ENCODE measurements at places on chromosomes 2 and 18.
A peak's percentile ranks its signal among the peaks of the same experiment; 100 is the strongest.

DNA sequence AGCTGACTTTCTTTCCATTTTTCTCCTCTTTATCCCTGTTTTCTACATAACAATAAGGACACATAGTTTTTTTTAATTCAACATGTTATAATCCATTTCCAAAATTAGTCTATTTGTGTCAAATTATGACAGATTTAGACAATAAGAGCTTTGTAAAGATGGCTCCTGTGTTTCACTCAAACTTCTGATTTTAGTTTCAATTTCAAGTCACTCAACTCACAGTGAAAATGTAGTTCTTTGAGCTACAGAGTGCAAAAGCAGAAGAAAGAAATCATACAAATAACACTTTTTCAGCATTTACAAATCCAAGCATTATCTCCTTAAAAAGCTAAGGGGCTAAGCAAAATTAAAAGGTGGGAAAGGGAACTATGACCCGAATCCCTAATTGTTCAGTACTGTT is 340.7 kb upstream of the TRIB2 start:
- peaks cover 6% of the 10 kb centered on the region for H3K4me1 ChIP-seq
- no peak overlapping the region for H3K4me3 ChIP-seq
- no peak for DNase-seq
- no peaks in the 10 kb centered on the region for H3K36me3 ChIP-seq
- H3K27ac ChIP-seq: no peak overlapping the region

DNA sequence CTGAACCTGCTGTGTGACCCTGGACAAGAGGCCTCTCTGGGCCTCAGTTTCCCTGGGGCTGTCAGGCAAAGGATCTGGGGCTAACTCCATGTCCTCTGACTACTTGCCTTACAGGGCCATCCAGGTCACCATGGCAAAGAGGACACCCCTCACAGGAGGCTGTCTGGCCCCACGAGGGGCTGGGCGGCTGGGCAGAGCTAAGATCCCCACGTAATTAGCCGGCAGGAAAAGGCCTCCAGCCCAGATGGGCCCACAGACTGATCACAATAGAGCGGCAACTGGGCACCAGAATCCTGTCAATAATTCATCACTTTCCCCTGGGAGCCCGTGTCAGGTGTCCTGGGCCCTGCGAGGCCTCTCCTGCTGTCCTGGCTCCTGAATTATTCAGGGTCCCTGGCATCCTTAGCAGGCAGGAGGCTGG is 44.8 kb upstream of the OTOF start:
- peaks cover 10% of the 10 kb centered on the region for H3K4me1 ChIP-seq
- H3K4me3 ChIP-seq: no peak overlapping the region
- H3K36me3 ChIP-seq: no peaks in the 10 kb centered on the region
- no peak for DNase-seq
- no peaks in the 10 kb centered on the region for H3K27me3 ChIP-seq

GRCh38 chr2:9215680-9216079 is 9.1 kb downstream of the ASAP2 start:
- H3K36me3 ChIP-seq: no peaks in the 10 kb centered on the region
- no peaks in the 10 kb centered on the region for H3K4me1 ChIP-seq
- DNase-seq: no peak

- no peak overlapping the region for H3K27ac ChIP-seq
- H3K27me3 ChIP-seq: peaks cover 5% of the 10 kb centered on the region
- no peak for DNase-seq
- H3K36me3 ChIP-seq: no peaks in the 10 kb centered on the region
These were observed 41.1 kb downstream of the NEURL3 start for GRCh38 chr2:96464061-96464460.

DNA sequence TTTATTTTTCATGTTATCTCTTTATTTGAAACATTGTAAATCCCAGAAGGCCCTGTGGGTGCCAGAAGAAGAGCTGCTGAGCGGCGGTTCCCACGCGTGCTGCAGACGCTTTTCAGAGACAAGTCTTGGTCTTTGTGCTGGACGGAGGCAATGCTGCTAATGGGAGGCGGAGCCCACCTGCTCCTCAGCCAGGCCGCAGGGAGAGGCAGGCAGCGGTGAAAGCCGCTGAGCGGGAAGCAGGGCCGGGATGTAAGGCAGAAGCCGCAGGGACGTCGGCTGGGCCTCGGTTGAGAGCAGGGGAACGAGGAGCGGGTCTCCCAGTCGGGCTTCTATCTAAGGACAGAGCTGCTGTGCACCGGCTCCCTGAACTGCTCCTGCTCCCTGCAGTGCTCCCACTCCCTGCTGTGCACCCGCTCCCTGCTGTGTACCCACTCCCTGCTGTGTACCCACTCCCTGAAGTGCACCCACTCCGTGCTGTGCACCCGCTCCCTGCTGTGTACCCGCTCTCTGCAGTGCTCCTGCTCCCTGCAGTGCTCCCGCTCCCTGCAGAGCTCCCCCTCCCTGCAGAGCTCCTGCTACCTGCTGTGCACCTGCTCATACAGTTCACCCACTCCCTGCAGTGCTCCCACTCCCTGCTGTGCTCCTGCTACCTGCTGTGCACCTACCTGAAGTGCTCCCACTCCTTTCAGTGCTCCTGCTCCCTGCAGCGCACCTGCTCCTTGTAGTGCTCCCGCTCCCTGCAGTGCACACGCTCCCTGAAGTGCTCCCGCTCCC is 16.4 kb downstream of the TMEM18 start:
- peaks cover 43% of the 10 kb centered on the region for H3K4me1 ChIP-seq
- H3K4me3 ChIP-seq: no peak overlapping the region
- peaks cover 10% of the 10 kb centered on the region for H3K36me3 ChIP-seq

GRCh38 chr18:59547581-59548182 is 149.5 kb downstream of the CCBE1 start:
- H3K27me3 ChIP-seq: no peaks in the 10 kb centered on the region
- H3K27ac ChIP-seq: no peak overlapping the region
- no peak overlapping the region for H3K4me3 ChIP-seq
- H3K4me1 ChIP-seq: peaks cover 4% of the 10 kb centered on the region

GRCh38 chr2:55862246-55862645 is 61.3 kb downstream of the EFEMP1 start:
- no peak overlapping the region for H3K4me3 ChIP-seq
- no peaks in the 10 kb centered on the region for H3K27me3 ChIP-seq
- H3K36me3 ChIP-seq: no peaks in the 10 kb centered on the region

DNA sequence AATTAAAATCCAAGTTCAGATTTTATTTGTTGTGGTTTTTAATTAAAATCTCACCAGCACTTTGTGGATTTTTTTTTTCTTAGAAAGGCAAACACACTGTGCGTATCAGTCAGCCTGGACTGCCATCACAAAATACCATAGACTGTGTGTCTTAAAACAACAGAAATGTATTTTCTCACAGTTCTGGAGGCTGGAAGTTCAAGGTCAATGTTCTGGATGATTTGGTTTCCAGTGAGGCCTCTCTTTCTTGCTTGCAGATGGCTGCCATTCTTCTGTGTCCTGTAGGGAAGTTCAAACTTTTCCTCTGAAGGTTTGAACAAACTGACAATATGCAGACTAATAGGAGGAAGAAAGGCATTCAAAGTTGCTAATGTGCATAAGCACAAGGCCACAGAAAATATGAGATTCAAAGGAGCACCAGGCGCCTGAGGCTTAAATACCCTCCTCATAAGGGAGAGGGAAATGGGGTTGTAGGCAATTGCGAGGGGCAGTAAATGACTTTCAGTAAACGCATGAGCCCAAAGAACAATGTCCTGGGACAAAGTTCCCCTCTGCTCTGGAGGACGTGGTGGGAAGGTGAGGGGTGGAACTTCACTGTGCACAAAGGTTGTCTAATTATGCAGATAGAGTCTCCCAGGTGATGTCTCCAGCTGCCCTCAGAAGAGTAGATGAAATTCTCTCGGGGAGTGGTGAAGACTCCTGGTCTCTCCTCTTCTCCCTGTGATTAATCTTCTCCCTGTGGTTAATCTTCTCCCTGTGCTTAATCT is 26.5 kb upstream of the KCNF1 start:
- no peaks in the 10 kb centered on the region for H3K36me3 ChIP-seq
- peaks cover 8% of the 10 kb centered on the region for H3K27me3 ChIP-seq
- no peaks in the 10 kb centered on the region for H3K4me1 ChIP-seq
- DNase-seq: no peak

- no peaks in the 10 kb centered on the region for H3K27me3 ChIP-seq
- no peak overlapping the region for H3K4me3 ChIP-seq
- no peak for DNase-seq
- no peaks in the 10 kb centered on the region for H3K36me3 ChIP-seq
- H3K4me1 ChIP-seq: no peaks in the 10 kb centered on the region
- no peak overlapping the region for H3K27ac ChIP-seq
These were observed 233.6 kb upstream of the NRXN1 start for GRCh38 chr2:51265539-51265938.

DNA sequence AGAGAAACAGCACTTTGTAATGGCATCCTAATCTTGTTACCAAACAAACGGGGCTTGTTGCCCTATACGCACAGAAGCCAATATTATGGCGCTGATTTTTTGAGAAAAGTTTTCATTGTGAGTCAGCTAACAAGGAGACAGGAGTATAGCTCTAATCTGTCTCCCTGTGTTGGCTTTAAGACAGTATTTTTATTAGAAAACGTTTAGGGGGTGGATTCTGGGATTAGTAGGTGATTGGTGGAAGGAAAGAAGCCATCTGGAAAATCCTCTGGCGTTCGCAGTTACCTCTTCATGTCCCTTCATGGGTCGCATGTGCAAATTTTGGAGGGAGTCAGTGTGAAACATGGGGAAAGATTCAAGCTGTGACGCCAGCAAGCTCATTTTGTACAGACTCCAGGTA is 698 bp upstream of the TMEM237 start:
- H3K4me1 ChIP-seq: peaks cover 17% of the 10 kb centered on the region
- H3K27me3 ChIP-seq: no peaks in the 10 kb centered on the region
- no peak overlapping the region for H3K27ac ChIP-seq
- no peaks in the 10 kb centered on the region for H3K36me3 ChIP-seq
- no peak for DNase-seq

- DNase-seq: no peak
- H3K27me3 ChIP-seq: peaks cover 2% of the 10 kb centered on the region
- H3K27ac ChIP-seq: no peak overlapping the region
- peaks cover 11% of the 10 kb centered on the region for H3K4me1 ChIP-seq
- H3K4me3 ChIP-seq: no peak overlapping the region
These were observed 152.8 kb upstream of the ACAA2 start for GRCh38 chr18:49966090-49966489.

DNA sequence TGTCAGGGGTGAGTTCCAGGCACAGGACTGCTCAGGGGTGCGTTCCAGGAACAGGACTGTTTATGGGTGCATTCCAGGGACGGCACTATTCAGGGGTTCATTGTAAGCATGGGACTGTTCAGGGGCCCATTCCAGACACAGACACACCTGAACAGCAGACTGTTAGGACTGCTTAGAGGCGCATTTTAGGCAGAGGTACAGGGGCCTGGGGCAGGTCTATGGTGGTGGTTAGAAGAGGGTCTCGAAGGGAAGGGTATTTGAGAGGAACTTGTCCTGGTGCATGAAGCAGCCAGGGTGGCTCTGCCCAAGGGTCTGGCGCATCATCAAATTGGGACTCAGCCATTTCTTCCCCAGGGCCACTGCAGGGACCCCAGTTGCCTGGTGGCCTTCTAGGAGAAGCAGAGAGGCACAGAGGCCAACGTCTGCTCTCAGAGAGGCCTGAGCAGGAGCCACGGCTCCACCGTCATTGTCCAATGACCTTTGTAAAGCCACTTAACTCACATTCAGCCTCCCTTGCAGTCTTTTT is 14.8 kb upstream of the MLPH start:
- no peaks in the 10 kb centered on the region for H3K36me3 ChIP-seq
- H3K4me3 ChIP-seq: no peak overlapping the region
- peaks cover 12% of the 10 kb centered on the region for H3K27me3 ChIP-seq
- H3K27ac ChIP-seq: no peak overlapping the region
- H3K4me1 ChIP-seq: peaks cover 16% of the 10 kb centered on the region
- no peak for DNase-seq

GRCh38 chr18:22883179-22883578 is 49.9 kb upstream of the RBBP8 start:
- peaks cover 11% of the 10 kb centered on the region for H3K27me3 ChIP-seq
- no peak overlapping the region for H3K27ac ChIP-seq
- H3K36me3 ChIP-seq: no peaks in the 10 kb centered on the region
- DNase-seq: no peak
- H3K4me3 ChIP-seq: no peak overlapping the region

DNA sequence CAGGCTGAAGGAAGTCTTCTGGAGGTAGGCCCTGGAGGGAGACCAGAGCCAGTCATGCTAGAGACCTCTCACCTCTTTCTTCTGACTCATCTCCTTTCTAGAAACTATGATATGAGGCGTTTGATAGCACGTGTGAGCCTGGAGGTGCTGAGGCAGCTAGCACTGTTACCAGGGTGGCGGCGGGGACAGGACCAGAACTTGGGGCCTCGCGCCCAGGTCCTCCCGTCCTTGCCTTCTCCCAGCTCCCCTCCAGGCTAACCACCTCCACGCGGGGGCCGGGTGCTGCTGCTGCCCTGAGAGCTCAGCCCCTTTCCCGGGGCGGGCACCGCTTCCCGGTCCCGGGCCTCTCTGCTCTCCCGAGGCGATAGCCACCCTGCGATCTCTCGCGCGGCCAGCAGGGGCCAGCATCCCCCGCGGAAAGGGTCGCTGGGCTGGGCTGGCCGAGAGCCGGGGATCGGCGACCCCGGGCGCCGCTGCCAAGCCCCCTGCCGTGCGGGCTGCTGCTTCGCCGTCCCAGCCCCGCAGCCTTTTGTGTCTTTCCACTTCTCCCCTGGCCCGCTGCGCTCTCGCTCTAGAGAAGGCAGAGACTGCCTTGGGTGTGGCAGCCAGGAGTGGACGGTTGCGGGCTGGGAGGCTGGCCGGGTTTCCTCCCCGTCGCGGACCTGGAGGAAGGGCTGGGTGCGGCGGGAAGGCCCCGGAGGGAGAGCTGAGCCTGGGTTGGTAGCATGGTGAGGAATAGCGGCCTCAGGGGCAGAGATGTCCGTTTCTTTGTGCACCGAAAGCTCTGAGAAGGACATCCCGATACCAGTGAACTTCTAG is 49.1 kb downstream of the TMEM17 start:
- no peaks in the 10 kb centered on the region for H3K36me3 ChIP-seq
- no peaks in the 10 kb centered on the region for H3K4me1 ChIP-seq
- H3K27me3 ChIP-seq: peaks cover 8% of the 10 kb centered on the region
- no peak overlapping the region for H3K27ac ChIP-seq
- peak overlapping the region; percentile 32 for H3K4me3 ChIP-seq

DNA sequence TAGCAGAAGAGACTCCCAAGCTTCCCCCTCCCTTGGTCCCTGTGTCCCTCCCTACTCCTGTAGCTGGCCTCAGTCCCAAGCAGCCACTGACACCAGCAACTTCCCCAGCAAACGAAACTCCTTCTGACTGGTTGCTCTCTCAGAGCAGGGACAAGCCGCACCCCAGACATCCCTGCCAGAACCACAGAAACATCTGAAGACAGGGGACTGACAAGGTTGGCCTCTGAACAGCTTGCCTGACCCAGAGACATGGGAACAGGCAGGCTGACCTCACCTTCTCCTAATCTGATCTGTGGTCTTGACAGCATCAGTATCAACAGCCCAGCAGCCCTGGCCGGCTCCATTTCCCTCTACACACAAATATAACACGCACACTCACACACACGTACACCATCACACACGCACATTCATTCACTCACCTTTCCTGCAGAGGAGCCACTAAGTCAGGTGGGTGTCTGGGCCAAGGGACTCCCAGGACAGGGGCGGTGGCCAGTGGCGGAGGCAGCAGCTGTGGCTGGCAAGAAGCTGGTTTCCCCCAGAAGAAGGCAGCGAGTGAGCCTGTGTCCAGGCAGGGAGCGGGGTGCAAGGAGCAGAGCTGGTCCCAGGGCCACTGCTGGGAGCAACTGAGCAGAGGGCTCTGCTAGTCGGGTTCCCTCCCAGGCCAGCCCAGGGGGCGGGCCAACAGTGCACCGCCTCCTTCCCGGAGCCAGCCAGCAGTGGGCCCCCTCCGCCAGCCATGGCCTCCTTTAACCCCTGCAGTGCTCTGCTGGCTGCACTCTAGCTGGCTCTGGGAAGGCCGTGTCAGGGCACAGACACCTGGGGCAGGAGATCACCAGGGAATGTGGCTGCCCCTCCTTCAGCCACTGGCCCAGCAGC is 59.1 kb downstream of the TNS1 start:
- H3K4me1 ChIP-seq: peaks cover 2% of the 10 kb centered on the region
- H3K36me3 ChIP-seq: no peaks in the 10 kb centered on the region
